Activated CD4-positive, alpha-beta T cell treated with anti-CD3 and anti-CD28 coated beads, Interleukin-2, Interleukin-6, amounts not matched to agents 100 ng/mL and 50 ng/mL, durations not matched to agents 16 hours and 8 hours (primary cell): ENCODE measurements at places on chromosomes 1 and 21.
A peak's percentile ranks its signal among the peaks of the same experiment; 100 is the strongest.

GRCh38 chr1:227788271-227789083, 27.0 kb upstream of the PRSS38 start:
- DNase-seq: peak; percentile 73

DNA sequence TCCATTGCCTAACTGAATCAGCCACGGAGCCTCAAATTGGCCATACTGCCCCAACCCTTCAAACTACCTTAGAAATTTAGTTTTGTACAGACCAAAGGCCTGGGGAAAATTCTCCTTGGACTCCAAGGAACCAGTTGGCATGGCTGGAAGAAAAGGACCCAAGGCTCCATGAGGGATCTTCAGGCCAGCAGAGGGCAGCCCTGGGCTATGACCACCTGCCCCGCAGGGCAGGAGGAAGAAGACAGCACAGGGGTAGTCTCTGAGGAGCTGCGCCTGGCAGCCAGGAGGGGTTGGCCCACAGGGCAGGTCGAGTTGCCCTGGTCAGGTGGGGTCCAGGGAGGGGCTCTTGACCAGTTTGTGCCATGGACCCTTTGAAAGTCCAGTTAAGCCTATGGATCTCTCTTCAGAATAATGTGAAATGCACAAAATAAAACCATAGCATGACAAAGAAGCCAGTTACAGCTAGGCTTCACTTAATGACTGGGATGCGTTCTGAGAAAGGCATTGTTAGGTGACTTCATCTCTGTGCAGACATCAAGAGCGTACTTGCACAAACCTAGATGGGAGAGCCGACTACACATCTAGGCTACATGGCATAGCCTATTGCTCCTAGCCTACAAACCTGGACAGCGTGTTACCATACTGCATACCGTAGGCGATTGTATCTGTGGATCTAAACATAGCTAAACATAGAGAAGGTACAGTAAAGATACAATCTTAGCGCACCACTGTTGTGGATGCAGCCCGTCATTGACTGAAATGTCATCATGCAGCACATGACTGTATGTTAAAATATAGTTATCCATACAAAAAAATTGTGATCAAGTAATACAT, 26.1 kb downstream of the CACNA1S start:
- DNase-seq: peak; percentile 27

DNA sequence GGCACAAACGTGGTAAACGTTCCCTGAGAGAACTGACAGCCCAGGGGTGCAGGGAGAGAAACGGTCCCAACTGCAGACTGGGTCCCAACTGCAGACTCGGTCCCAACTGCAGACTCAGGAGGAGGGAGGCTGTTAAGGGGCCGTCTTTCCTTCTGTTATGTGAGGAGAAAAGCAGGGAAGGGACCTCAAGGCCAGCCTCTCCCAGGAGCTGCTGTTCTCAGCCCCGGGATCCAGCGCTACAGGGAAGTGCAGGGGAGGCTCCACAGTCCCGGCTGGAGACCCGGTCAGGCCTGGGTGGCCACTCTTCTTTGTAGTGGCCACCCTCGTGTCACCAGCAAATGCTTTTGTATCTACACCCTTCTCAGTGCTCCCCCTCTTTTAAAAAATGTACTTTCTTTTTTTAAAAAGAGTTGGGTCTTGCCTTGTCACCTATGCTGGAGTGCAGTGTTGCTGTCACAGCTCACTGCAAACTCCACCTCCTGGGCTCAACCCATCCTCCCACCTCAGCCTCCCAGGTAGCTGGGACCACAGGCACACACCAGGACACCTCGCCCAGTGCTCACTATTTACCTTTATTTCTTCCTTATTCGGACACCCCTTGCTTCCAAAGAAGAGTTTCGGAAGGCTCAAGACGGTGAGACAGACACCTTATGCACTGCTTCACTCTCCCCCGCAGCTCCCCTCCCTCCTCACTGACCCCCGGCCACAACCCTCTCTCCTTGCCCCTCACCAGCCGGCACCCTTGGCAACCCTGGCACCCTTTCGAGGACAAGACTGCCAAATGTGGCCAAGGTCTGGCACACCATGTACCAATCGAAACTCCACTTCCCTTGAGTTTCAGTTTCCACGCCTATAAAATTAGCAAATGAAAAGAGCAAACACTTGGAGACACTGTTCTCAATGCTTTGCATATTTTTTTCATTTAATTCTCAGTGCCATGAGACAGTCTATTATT, 21.8 kb downstream of the CAPN2 start:
- DNase-seq: no peak

- DNase-seq: peak; percentile 68
Observed at GRCh38 chr1:192506741-192507155, 68.8 kb upstream of the RGS1 start.

GRCh38 chr1:82503822-82504221, 703.1 kb downstream of the ADGRL2 start:
- DNase-seq: no peak

- no peak for DNase-seq
Observed at GRCh38 chr1:54007613-54008012, 10.4 kb downstream of the LDLRAD1 start.

DNA sequence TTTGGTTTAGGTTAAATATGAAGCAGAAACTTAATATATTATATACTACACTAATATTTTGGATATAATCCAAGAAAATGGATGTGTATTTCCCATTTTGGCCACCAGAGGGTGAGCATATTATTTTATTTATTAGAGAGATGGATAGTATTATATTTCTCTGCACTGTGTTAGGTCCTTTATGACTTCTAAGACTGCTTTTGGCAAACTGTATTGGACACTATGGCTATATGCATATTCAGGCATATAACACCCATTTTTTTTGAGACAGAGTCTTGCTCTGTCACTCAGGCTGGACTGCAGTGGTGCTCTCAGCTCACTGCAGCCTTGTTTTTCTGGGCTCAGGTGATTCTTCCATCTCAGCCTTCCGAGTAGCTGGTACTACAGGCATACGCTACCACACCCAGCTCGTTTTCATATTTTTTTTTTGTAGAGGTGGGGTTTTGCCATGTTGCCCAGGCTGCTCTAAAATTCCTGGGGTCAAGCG, 17.8 kb upstream of the PGM1 start:
- DNase-seq: peak; percentile 26

GRCh38 chr21:43702785-43703034, 16.2 kb upstream of the PDXK start:
- no peak for DNase-seq

- DNase-seq: no peak
Observed at GRCh38 chr21:40847951-40848350, 993 bp upstream of the DSCAM start.

DNA sequence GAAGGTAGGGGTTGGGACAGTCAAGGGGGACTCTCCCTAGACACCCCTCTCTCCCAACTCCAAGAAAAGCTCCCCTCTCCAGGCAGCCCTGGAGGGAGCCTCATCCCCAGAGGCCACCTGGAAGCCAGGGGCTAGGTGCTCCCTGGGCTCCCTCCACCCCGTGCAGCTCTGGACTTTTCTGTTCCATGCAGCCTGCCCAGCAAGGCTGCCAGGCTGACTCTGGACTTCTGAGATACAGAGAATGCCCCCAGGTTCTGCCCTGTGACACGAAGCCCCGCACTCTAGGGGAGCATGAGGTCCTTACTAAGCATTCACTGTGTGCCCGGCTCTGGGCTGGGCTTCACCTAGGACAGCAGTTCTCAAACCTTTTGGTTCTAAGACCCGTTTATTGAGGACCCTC, 10.2 kb downstream of the SYT2 start:
- DNase-seq: no peak

GRCh38 chr1:153957744-153958110, 685 bp downstream of the CRTC2 start:
- DNase-seq: peak; percentile 48

GRCh38 chr1:911875-912739, 11.6 kb upstream of the SAMD11 start:
- DNase-seq: no peak

GRCh38 chr1:231678011-231678432, 51.4 kb downstream of the DISC1 start:
- no peak for DNase-seq

DNA sequence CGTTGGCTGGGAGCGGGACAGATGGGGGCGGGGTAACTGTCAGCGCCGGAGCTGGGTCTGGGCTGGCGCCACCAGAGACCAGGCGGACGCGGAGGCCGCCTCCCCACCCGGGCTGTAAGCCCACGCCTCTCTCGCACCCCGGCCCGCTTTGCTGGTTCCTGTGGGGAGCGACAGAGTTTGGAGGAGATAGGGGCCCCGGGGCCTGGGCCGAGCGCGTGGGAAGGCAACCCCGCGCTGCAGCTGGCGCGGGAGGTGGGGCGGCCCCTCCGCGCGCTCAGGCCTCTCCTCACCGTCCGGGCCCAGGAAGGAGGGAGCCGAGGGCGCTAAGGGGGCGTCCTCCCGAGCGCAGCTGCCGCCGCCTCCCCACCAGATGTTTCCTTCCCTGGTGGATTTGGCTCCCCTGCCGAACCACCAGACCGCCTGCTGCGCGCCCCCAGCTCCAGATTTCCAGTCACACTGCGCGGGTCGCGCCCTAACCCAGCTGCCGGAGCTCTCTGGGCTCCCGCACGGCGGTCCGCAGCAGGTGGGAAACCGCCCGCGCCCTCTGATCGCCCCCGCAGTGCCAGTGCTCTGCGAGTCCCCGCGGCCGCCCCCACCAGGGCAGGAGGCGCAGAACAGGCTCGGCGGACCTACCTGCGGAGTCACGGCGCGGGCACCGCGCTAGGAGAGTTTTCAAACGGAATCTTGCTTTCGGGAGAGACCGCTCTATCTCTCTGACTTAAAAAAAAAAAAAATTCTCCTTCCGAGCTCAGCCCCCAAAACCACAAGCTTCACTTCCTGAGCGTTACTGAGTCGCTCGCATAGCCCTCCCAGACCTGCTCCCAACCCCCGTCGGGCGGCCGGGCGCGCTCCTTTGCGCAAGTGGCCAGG, 1.1 kb downstream of the GFI1 start:
- peak; percentile 89 for DNase-seq

GRCh38 chr21:28834335-28835238, 158.1 kb downstream of the LTN1 start:
- no peak for DNase-seq

DNA sequence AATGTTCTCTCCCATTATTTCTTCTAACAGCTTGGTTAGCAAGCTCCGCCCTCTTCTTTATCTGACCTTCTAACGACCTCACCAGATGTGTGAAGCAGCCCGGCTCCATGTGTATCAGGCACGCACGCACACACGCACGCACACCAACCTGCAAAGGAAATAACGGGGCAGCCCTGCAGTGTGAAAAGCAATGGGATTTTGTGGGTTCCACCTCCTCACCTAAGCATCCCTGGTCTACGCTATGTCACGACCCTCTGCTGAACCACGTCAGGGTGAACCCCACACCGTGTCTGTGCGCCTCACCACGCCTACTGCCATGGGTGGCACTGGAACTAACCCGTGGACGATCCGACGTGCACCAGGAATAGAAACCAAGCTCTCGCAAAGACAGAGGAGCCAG, 10.4 kb downstream of the SSU72 start:
- no peak for DNase-seq

- no peak for DNase-seq
Observed at GRCh38 chr1:39819091-39819812, 30.6 kb upstream of the BMP8B start.

DNA sequence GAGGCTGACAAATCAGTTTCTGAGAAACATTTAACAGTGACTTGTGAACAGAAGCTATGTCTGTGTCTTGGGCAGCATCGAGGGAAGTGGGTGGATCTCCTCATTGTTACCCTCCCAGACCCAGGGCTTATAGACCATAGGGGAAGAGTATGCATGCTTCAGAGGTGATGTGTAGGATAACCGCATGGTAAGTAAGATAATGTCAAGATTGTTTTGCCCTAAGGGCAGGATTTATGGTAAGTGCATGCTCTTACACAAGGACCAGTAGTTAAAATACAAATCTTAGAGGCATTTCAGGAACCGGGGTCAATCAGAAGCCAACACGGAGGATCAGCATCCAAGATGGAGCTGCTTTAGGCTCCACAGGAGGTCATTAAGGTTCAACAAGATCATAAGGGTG, 7.7 kb upstream of the PRMT2 start:
- DNase-seq: no peak

GRCh38 chr1:154222918-154223317, 2.2 kb downstream of the UBAP2L start:
- DNase-seq: no peak

- no peak for DNase-seq
Observed at GRCh38 chr1:213103377-213104306, 52.6 kb downstream of the RPS6KC1 start.

DNA sequence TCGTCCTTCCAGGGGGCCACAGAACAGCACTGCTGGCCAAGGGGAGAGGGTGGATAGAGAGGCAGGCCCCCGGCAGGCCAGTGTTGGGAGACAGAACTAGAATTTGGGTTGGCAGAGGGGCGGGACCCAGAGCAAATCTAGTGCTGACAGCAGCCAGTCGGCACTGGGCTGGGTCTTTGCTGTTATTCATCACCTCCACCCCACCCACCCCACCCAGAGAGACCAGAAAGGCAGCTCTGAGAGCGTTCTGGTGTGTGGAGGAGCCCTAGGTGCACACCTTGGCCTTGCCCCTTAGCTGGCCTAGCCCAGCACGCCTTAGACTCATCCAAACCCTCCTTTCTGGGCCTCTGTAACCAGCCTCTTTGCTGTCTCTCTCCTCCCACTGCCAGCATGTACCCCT, 6.4 kb upstream of the PKP1 start:
- DNase-seq: no peak

DNA sequence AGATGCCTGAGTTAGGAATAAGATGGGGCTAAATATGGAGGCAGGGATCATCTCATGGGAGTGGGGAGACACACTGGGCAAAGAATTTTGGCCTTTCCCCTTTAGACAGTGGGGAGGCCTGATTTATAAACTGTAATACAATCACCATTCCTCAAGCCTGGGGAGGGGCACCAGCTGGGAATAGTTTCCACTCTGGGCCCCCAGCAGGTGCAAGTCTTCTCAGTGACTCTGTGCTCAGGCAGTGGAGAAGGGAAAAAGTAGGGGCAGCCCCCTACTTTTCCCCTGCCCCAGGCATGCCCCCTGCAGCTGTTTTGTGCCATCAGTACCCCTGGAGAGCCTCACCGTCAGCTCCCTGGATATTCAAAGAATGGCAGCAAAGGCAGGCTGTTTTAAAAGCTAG, 19.1 kb downstream of the COA7 start:
- DNase-seq: no peak

- no peak for DNase-seq
Observed at GRCh38 chr1:238892612-238893011, 493.8 kb upstream of the CHRM3 start.

DNA sequence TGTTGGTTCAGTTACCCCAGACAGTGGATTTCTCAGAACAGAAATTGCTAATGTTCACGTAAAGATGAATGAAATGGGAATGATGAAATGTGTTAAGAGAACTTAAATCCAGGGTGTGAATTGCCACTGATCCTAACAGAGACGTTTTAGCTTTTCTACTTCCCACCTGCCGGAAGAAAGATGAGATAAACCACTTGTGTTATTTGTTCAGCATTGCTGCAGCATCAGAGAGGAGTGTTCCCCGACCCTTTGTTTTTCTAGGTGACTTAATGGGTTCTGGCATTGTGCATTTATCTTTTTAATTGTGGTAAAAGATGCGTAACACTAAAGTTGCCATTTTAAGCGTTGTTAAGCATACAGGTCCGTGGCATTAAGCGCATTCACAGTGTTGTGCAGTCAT, 122.3 kb downstream of the GALNT2 start:
- DNase-seq: no peak
